ENCODE measurements at places on chromosomes 2 and 18.

DNA sequence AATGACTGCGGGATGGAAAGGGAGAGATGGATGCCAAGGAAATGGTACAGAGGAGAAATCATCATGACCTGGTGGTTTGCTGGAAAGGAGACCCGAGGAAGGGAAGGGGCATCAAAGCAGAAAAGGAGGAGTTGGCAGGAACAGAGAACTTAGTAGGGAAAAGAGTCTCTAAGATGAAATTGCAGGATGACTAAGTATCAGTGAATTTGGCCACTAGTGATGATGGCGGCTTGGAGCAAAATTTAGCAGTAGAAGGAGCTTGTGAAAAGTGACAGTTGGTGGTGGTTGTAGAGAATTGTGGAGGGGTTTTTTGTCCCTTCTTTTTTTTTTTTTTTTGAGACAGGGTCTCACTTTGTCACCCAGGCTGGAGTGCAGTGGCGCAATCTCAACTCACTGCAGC lies 10.1 kb downstream of the METAP1D start:
- DNase-seq, result no peak

DNA sequence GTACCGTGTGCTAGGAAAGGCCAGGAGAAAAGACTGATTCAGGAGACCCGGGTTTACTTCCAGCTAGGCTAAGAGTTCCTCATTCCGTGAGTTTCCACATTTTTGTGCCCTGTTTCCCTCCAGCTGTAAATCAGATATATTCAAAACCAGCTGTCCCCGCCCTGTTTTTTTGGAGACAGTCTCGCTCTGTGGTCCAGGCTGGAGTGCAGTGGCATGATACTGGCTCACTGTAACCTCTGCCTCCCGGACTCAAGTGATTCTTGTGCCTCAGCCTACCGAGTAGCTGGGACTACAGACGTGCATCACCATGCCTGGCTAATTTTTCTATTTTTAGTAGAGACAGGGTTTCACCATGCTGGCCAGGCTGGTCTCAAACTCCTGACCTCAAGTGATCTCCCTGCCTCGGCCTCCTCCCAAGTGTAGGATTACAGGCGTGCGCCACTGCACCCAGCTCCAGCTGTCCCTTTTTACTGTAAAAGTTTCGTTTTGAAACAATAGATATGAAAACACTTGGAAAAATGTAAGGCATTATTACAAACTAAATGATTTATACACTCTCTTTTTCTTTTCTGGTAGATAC lies 112.8 kb upstream of the SEC11C start:
- DNase-seq, result no peak

GRCh38 chr2:121232626-121233265 lies 52.3 kb downstream of the TFCP2L1 start:
- DNase-seq, result no peak

GRCh38 chr2:203992509-203992908 lies 55.9 kb downstream of the ICOS start:
- DNase-seq, result peak; percentile 74

DNA sequence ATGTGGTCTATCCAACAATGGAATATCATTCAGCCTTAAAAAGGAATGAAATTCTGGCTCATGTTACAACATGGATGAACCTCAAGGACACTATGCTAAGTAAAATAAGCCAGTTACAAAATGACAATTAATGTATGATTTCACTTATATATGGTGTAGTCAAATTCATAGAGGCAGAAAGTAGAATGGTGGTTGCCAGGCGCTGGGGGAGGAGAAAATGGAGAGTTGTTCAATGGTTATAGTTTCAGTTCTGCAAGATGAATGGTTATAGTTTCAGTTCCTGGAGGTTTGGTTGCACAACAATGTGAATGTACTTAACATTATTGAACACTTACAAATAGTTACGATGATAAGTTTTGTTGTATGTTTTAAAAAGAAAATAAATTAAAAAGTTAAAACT lies 79.2 kb upstream of the IL1R2 start:
- peak; percentile 51 for DNase-seq

- DNase-seq, result no peak
Observed at GRCh38 chr18:68922392-68922791, 124.5 kb downstream of the CCDC102B start.

- DNase-seq, result no peak
Observed at GRCh38 chr2:27307545-27308358, 493 bp downstream of the UCN start.

DNA sequence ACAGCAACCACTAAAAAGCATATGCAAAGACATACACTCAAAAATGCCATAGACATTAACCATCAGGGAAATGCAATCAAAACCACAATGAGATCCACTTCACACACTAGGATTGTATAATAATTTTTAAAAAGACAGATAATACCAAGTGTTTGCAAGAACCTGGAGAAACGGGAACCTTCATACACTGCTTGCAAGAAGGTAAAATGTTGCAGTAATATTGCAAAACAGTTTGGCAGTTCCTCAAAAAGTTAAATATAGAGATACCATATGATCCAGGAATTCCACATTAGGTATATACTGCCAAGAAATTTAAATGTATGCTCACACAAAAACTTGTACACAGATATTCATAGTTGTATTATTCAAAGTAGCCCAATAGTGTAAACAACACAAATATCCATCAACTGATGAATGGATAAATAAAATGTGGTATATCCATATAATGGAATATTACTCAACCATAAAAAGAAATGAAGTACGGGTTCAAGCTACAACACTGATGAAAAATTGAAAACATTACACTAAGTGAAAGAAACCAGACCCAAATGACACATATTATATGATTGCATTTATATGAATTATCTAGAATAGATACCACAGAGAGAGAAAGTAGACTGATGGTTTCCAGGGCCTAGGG lies 14.7 kb upstream of the CHMP3 start:
- no peak for DNase-seq

DNA sequence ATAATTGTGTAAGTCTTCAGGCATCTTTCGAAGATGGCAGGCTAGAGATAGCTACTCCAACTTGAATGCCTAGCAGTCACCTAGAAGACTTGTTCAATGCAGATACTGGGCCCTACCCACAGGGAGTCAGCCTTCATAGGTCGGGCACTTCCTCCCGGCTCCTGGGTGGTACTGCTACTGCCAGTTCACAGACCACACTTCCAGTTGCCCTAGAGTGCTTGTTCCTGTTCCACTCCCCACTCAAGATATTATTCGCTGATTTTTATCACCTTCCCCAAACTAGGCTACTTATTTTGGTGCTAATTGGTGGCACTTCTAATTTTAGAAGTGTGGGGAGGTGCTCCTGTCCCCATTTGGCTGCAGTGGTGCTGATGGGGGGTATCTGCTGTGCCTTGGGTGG lies 34.2 kb downstream of the INPP4A start:
- peak; percentile 56 for DNase-seq

- DNase-seq, result no peak
Observed at GRCh38 chr2:26281226-26281625, 36.5 kb downstream of the HADHB start.

DNA sequence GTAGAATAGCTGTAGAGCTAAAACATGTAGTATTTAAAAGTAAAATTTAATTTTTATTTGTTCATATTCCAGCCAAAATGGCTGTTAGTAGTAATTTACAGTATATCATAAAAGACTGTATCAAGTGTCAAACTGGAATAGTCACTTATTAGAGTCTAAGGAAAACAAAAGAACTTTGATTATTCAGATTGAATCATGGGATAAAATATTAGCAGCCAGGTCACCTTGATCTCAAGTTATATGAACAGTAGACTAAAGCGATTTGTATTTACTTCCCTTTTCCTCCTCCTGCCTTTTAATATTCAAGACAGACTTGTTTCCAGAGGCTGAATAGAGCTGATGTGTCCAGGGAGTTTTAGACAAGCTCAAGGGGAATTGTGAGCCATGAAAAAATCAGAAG lies 54.4 kb downstream of the PMAIP1 start:
- no peak for DNase-seq

DNA sequence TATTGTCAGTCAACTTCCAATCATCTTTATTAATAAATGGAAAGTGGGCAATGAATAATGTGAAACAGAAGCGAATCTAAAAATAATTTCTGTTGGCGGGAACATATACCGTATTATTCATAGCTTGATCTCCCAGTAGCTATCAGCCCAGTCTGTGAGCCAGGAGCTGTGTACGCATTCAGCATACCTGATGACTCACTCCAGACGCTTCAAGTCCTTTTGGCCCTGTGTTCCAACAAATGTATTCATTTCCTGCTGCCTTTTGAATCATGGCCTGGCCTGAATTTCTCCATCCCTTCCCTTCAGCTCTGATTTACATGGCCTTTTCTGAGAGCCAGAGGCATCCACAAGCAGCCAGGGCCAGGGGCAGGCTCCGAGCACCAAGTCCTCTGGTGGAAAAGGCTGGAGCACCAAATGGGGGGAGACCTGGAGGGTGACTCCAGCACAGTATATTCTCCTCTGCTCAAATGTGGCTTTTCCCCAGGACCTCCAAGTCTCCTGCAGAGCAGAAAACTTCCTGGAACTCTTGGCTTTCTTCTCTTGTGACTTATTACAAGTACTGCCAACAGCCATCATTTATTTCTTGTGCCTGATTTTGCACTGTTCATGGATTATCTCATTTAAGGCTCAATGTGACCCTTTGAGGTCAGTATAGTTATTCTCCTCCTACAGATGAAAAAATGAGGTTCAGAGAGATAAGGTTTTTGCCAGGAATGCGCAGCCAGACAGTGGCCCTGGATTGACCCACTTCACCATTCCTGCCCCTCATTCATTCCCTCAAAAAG lies 108.7 kb downstream of the EN1 start:
- DNase-seq, result no peak

- no peak for DNase-seq
Observed at GRCh38 chr2:148515976-148516375, 128.6 kb upstream of the EPC2 start.

GRCh38 chr2:85462322-85462721 lies 43.8 kb downstream of the SH2D6 start:
- no peak for DNase-seq

GRCh38 chr18:48310999-48311398 lies 98.2 kb downstream of the ZBTB7C start:
- DNase-seq, result no peak

- no peak for DNase-seq
Observed at GRCh38 chr2:85259879-85260278, 67.9 kb downstream of the TGOLN2 start.

DNA sequence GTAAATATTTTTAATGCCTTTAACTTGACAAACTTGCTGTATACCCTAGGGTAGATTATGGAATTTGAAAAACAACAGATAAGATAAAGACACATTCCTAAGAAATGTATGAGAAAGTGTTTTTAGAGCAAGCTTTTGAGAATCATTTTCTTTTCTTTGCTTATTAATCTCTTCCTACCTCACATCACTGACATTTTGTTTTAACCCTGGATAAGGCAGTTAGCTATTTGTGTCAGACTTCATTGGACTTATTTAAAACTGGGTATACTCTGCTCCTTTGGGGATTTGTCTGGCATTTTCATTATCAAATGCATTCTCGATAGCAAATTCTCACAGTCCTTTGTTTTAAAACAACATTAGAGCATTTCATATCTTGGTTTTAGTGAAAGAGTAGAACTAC lies 17.2 kb downstream of the EML4 start:
- DNase-seq, result no peak

- no peak for DNase-seq
Observed at GRCh38 chr2:225207043-225207442, 164.8 kb upstream of the DOCK10 start.

DNA sequence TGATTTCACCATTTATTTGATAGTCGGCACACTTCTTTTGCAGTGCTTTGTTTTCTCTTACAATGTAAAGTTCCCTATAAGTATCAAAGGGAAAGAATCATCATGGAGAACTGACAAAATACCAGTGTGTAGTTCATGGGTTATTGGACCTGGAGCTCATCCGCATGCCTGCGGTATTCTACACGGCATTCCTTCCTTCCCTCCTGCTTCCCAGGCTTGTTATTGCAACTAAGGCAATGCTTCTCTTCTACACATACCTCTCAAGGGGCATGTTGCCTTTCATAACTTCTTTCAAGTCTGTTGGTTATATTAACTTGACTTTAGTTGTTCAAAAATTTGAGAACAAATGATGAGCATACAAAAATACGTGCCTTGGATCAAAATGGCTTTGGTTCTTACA lies 24.3 kb upstream of the FAP start:
- DNase-seq, result no peak

- no peak for DNase-seq
Observed at GRCh38 chr2:158743466-158743865, 51.7 kb upstream of the DAPL1 start.

DNA sequence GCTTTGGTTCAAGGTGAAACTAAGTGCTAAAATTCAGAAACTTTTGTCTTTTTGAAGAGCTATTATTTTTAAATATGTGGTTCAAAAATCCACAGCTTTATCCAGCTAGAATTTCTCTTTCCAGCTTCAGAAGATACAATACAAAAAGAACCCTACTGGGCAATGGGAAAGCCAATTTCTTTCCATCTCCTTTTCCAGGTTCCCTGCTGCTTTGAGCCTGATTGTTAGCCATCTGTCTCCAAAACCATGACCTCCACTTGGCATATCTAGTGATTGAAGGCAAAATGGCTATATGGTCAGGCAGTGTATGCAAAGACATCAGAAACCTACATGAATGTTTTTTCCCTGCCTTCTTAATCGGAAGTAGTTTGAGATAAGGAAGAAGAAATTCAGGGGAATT lies 134.1 kb downstream of the KCNH7 start:
- DNase-seq, result no peak

GRCh38 chr18:34001376-34001775 lies 223.3 kb downstream of the NOL4 start:
- DNase-seq, result no peak

DNA sequence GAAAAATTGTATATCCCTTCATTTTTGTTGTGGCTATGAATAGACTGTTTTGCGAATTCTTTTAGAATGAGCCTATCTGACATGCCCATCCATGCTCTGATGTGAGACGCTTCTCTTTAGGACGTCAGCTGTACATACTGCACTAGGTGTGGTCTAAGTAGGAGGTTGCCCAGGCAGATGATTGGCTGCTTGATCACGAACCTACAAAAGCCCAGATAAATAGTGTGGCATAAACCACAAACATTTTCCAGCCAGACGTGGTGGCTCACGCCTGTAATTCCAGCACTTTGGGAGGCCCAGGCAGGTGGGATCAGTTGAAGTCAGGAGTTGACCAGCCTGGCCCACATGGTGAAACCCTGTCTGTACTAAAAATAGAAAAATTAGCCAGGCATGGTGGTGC lies 251.8 kb downstream of the AGAP1 start:
- DNase-seq, result no peak

DNA sequence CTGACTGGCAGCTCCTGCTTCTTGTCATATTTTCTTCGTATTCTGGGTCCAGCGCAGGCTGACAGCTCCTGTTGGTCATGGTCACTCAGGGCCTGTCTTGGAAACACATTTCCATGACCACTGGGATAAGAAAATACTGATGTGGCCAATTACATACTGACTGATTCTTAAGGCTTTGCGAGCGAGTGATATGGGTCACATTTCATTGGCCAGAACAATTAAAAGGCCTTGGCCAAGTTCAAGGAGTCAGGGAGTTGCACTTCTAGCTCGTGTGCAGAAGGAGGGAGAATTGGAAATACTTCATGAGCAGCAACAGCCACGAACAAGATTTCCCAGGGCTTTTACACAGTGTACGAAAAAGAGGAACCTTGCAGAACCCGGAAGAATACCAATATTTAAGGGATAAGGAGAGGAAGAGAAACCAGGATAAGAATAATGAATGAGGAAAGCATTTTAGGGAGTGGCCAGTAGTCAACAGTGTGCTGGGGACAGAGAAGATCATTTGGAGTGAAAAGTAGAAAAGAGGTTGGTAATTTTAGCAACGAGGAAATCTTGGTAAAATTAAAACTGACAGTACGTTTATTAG lies 149.5 kb downstream of the ATP9B start:
- DNase-seq, result no peak

GRCh38 chr2:168336786-168337388 lies 89.5 kb upstream of the STK39 start:
- DNase-seq, result peak; percentile 58

- DNase-seq, result peak; percentile 41
Observed at GRCh38 chr2:80073134-80073561, 231.4 kb downstream of the LRRTM1 start.
